ENCODE measurements at places on chromosomes 3 and 15.

- DNase-seq: no peak
Measured at GRCh38 chr3:71978150-71978721, 193.3 kb upstream of the PROK2 start.

DNA sequence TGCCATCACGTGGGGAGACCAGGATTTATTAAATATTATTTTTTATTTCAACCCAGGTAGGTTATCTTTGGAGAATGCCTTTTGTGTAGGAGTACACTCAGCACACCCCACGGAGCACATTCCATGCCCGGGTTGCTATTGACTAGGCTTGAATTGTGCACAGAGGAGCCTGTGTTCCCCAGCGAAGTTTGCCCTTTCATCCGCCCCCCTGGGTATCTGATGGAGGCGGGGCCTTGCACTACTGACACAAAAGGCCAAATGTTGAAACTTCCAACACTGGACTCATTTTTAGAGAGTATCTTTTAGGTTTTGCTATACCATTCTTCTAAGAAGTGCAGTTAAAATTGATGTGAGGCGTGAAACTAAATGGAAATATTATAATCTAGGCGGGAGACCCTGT is 39.3 kb upstream of the PPP4R2 start:
- no peak for DNase-seq

DNA sequence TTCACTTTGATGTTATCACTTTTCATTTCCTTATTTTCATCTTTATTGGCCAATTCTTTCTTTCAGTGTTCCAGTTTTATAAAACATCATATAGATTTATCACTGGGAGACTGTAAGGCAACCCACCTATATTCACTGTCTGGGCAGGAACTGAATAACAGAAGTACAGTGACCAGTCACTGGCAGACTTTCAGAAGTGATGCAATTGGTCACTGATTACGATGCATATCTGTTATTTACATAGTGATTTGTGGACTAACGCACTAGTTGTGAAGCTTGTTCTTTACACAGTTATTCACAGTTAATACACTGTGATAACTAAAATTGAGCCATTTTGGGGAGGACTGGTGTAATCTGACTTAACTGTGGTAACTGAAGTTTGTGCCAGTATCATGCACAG is 190.2 kb upstream of the DPH6 start:
- DNase-seq: no peak

DNA sequence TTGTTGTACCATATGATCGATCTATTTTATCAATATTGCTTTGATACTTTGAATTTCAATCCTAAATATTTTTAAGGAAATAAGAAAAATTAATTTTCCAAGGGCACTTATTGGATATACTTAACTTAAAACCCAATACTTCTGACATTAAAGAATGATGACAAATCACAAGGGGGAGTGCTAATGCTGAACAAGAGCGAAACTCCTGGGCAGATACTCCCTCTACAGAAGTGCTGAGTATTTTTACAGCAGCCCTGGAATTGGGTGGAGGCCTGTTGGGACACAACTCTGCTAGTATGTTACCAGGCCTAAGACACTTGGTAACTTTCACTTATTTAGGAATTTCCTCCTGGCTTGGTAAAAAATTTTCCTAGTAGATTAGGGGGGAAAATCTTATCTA is 46.2 kb downstream of the DENND6A start:
- no peak for DNase-seq

DNA sequence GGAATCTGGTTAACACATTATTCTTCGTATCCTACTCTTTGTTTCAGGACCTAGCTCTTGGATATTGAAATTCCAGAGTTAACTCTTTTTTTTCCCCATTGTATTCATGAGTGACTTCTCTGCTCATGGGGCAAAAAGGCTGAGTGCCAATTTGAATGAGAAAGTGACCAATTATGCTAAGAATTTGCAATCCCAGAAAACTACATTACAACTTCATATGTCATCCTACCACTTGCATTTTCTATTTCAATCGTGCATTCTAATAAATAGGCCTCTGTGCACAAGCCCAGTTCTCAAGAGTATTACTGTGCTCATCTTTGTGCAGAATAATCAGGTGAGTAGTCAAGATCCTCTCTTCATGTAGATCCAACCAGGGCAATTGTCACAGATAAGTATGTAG is 537.8 kb downstream of the OTOL1 start:
- DNase-seq: no peak

DNA sequence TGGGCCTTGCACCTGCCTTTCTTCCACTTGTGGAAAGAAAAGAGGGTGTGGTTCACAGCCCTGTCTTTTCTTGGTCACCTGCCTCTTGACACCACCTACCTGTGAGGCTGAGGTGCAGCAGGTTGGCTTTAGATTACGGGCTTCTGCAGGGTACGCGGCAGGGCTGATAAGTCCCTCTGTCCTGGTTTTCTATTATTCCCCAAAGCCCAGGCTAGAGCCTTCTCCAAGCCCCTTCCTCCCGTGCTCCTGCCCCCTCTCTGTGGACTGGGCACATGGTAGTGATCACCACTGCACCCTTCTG is 44.8 kb upstream of the HACD2 start:
- no peak for DNase-seq
